ENCODE measurements at places on chromosomes 5 and 9.

GRCh38 chr9:93039976-93040375, 18.5 kb upstream of the SUSD3 start:
- no peak for DNase-seq

- no peak for DNase-seq
Observed at GRCh38 chr5:12141496-12141895, 237.2 kb upstream of the CTNND2 start.

- DNase-seq: no peak
Observed at GRCh38 chr5:133635051-133635450, 22.7 kb upstream of the FSTL4 start.

GRCh38 chr9:98555651-98556465, 152.9 kb downstream of the GABBR2 start:
- DNase-seq: no peak

GRCh38 chr5:58156973-58157701, 302.7 kb downstream of the PLK2 start:
- DNase-seq: no peak

- DNase-seq: no peak
Observed at GRCh38 chr9:295576-295975, 80.9 kb downstream of the DOCK8 start.

DNA sequence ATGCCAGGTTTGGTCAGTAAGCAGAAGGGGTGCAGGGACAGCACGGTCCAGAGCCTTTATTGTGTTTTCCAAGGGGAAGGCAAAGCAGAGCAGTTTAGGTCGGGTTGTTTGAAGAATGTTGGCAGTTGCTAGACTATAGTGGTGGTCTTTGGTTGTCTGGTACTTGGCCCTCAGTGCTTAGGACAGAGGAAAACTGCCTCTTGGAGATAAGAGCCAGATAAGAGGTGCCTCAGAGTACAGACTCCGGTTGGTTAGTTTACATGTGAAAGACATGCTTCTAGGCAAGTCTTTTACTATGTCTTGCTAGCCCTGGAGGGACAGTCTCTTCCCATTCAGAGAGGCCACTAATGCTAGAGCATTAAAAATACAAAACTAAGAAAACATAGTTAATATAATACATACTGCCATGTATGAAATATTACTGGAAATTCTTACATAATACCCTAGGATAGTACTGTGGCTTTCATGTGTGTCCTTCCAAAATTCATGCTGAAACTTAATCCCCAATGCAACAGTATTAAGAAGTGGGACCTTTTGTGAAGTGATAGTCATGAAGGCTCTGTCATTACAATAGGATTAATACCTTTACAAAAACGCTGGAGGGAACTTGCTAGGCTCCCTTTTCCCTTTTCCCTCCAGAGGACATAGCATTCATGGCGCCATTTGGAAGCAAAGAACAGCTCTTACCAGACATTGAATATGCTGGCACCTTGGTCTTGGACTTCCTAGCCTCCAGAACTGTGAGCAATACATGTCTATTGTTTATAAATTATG, 280.4 kb downstream of the TMEM167A start:
- DNase-seq: no peak
